Suppressor macrophage treated with lipopolysaccharide for 4 hours (primary cell): ENCODE measurements at places on chromosomes 2 and 18.
A peak's percentile ranks its signal among the peaks of the same experiment; 100 is the strongest.

DNA sequence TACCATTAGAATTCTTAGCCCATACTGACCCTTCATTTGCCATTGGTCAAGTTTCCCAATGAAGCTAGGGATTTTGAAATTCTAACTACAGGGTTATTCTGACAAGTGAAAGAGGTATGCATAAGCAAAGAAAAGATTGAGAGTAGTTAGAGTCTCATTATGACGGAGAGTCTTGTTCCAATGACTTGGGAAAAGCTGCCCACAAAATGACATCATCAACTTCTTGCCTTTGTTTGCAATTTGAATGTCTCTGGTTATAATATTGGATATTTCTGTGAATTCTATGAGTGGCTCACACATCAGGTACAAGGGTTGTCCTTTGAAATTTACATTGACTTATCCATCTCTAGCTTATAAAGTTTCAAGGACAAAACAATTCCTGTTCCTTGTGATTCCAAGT lies 772.2 kb downstream of the TRIB2 start:
- DNase-seq: no peak

- DNase-seq: peak; percentile 17
These were observed 461.1 kb upstream of the UBE2E3 start for GRCh38 chr2:180519276-180519675.

DNA sequence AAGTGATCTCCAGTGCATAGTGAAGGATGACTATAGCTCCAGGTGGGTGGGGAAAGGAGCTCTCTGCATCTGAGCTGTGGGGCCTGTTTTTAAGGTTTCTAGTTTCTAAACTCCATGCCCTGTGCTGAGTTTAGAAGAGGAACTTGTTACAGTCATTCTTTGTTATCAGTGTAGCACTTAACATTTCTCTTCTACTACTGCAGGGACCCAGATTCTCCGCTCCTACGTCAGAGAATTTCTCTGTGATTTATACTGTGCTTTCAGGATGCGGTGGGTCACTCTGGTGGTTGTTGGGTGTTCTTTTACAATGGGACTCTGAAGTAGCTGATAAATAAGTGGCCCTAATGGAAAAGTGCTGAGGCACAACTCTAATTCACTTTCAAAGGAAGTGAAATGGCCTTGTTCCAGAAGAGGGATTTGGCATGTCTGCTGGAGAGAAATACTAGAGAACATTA lies 122.0 kb downstream of the WDSUB1 start:
- DNase-seq: no peak

GRCh38 chr18:32754508-32755263 lies 18.1 kb downstream of the KLHL14 start:
- DNase-seq: no peak

GRCh38 chr2:112954364-112954763 lies 23.4 kb upstream of the IL36G start:
- no peak for DNase-seq

- DNase-seq: no peak
These were observed 80.2 kb downstream of the CLHC1 start for GRCh38 chr2:55151733-55152433.

DNA sequence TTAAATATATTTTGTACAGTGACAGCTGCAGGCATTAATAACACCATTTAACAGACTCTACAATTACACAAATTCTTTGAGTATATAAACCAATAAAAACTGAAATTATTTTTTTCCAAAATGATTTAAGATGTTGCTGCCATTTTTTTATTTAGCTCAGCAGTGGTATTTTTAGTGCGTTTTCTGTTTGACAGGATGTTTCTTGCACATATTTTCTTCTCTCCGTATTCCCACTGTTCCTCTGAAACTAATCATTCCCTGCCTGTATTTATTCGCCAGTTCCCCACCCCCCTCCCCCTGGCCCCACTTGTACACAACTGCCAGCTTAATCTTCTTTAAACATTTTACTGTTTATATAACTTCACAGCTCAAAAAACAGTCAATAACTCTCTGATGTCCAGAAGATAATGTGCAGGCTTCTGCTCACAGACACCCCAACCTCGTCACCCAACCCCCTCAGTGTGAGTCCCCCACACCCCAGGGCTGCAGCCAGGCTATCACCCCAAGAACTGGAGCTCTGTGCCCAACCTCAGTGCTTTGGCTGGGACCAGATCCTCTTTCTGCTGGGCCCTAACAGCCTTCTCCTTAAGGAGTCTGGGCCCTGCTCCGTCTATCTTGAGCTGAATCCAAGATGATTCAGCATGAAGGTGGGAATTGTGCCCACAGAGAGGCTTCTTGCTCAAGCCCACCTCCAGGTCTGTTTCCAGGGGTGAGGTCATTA lies 41.6 kb upstream of the MAP4K4 start:
- no peak for DNase-seq
